ENCODE measurements at places on chromosomes 3 and 15. TPM values are rescaled to one million over a fixed set of nuclear protein-coding genes. Genes with fewer than 3 reads are reported as not detected.

The FETUB gene
- not detected for total RNA-seq

The XRN1 gene
- 19.6 TPM for total RNA-seq

The GOLGA8J gene
- not detected for total RNA-seq

The A4GNT gene
- not detected for total RNA-seq

The TRPM1 gene
- not detected for total RNA-seq

The RTP1 gene
- not detected for total RNA-seq

The TTLL13 gene
- 0.43 TPM for total RNA-seq

The SLC2A2 gene
- not detected for total RNA-seq

The DZIP3 gene
- 5.8 TPM for total RNA-seq

The KIF9 gene
- total RNA-seq: 13.1 TPM

The FGD5 gene
- total RNA-seq: 0.17 TPM

The TCF12 gene
- total RNA-seq: 142 TPM

The COPS2 gene
- total RNA-seq: 102 TPM

The CKMT1A gene
- total RNA-seq: 1.2 TPM

The GOLGA6L4 gene
- total RNA-seq: 1.1 TPM

The DGKG gene
- total RNA-seq: 14.5 TPM

The MESP1 gene
- 3.1 TPM for total RNA-seq

The REC114 gene
- total RNA-seq: not detected
